ENCODE measurements at places on chromosomes 16 and 17.

DNA sequence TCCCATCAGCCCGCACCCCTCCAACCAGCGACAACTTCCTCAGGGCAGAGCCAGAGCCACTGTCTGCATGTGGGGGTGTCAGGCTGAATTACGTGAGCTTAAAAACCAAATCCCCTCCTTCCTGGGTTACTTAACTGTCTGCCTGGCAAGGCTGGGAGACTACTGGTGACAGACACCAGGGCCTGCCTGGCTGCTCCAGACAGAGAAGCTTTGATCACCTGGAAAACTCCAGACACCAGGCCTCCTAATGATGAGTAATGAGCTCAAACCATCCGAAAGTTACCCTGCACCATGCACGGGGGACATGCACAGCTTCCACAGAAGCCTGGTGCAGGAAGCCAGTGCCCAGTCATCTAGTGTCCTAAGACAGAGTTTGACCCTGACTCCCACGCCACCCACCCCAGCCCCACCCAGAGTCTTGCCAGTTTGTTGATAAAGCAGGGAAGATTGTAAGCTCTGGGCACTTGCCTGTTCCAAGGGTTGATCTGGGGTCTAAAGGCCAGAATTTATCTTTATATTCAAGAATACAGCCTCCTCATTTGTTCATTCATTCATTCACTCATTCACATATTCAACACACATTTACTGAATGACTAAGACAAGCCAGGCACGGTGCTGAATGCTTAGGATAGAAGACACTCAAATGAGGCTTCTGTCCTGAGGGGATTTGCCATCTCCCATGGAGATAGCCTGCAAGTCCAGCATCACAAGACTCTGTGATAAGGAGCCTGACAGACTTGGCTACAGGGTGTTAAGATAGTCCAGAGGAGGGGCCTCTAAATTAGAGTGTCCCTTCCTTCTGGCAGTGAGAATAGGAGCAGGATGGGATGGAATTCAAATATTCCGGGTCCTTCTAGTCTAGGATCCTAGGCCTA lies 7.2 kb upstream of the CCDC182 start:
- DNase-seq: no peak

- DNase-seq: peak; percentile 32
These were observed 58.5 kb downstream of the HS3ST3B1 start for GRCh38 chr17:14359163-14360020.

- DNase-seq: no peak
These were observed 2.9 kb downstream of the CMTM1 start for GRCh38 chr16:66569131-66569530.

- DNase-seq: no peak
These were observed 12.3 kb upstream of the SLC7A5 start for GRCh38 chr16:87881324-87882200.

Data from stimulated activated CD4-positive, alpha-beta T cell treated with anti-CD3 and anti-CD28 coated beads, Interleukin-2, amount 100 ng/mL, for 24 hours (primary cell).